ENCODE measurements at places on chromosomes 7 and 10.

DNA sequence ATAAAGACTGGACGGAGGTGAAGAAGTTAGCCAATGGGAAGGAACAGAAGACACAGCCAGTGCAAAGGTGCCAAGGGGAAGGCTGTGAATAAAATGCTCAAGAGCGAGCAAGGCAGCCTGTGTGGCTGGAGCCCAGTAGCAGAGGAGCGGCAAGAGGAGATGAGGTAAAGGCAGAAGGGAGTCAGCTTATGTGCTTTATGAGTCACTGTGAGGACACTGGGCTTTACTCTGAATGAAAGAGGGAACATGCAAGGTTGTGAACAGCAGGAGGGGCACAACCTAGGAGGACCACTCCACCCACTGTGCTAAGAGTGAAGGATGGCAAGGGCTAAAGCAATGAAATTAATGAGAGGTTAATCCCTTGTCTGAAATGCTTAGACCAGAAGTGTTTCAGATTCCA is 129.0 kb upstream of the ODAD2 start:
- no peak for DNase-seq

DNA sequence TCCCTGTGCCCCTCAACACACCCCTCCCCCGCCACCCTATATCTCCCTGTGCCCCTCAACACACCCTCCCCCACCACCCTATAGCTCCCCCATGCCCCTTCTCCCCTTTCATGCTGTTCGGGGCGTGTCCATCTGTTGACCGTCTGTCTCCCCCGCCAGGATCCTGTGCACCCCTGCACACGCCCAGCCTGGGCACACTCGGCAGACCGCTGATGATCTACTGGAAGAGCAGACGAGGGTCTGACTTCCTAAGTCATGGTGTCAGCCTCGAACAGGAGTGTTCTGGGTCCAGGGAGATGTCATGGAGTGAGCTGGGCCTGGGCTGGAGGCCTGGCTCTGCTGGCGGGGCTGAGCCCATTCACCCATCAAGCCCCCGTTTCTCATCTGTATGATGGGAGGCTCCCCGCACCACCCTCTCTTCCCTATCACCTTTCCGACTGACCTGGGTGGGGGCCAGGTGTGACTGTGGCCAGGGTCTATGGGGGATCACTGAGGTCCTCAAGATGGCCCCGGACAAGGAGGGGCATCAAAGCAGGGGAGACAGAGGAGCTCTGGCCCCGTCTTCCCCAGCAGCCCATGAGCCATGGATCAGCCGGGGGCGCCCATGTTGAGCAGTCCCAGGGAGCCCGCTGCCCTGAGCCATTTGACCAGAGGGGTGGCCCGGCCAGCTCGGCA is 48.3 kb downstream of the PDGFA start:
- DNase-seq: peak; percentile 2

DNA sequence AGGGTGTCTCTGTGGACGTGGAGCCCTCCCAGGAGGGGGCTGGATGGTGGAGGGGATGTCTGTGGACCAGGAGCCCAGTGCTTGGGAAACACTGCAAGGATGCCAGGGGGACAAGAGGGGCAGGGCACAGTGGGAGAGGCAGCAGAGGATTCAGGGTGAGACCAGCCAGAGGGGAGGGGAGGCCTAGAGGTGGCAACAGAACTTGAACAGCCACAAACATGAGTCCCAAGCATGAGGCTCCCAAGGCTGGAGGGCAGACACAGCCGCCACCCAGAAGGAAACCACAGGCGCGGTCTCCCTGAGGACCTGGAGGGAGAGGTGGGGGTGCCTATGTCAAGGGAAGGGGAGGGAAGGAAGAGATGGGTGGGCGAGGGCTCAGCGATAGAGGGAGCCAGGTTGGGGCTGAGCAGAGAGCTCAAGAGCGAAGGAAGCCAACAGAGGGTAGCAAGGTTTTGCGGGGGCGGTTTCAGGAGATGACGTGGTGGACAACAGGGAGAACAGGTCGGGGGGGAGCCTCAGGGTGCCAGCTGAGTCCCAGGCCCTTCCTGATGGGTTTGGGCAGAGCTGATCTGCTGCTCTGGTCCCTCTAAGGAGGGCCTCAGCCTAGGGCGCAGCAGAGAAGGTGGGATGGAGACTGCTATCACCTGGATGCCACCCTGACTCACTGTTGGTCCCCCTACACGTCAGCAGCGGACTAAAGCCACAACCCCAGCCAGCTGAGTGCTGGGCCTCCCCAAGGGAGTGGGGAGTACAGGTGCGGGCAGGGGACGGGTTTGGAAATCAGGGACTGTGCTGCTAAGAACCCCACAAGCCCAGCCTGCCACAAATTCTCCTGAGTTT is 6.7 kb upstream of the PILRA start:
- DNase-seq: no peak

- no peak for DNase-seq
These were observed 473.0 kb upstream of the FOXK1 start for GRCh38 chr7:4209126-4209525.

- no peak for DNase-seq
These were observed 755 bp downstream of the HOXA13 start for GRCh38 chr7:27198871-27199801.
